ENCODE measurements at places on chromosomes 16 and 17.

GRCh38 chr17:82092094-82092586 lies 5.9 kb downstream of the FASN start:
- DNase-seq: no peak

- DNase-seq: no peak
Observed at GRCh38 chr17:6749519-6749918, 6.3 kb upstream of the XAF1 start.

- no peak for DNase-seq
Observed at GRCh38 chr17:9256751-9257629, 235.7 kb downstream of the NTN1 start.

DNA sequence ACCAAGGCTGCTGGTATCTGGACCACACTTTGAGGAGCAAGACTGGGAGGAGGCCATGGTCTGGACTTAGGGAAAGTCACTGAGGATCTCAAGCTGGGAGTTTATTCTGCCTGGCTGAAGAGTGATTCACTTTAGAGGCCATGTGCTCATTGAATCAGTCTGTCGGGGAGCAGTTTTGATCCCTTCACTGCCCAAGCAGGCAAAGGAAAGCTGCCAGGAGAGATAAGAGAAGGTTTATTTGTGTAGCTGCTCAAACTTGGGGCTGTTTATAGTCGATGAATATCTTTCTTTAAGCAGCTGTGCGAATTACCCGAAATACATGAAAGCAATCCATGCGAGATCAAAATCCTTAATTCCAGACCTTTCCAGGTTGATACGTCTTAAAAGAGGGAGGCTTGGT lies 544.4 kb upstream of the EEF2KMT start:
- DNase-seq: no peak

GRCh38 chr16:6446370-6446769 lies 886.3 kb upstream of the RBFOX1 start:
- no peak for DNase-seq

- DNase-seq: no peak
Observed at GRCh38 chr17:19384723-19385391, 2.1 kb downstream of the MFAP4 start.

DNA sequence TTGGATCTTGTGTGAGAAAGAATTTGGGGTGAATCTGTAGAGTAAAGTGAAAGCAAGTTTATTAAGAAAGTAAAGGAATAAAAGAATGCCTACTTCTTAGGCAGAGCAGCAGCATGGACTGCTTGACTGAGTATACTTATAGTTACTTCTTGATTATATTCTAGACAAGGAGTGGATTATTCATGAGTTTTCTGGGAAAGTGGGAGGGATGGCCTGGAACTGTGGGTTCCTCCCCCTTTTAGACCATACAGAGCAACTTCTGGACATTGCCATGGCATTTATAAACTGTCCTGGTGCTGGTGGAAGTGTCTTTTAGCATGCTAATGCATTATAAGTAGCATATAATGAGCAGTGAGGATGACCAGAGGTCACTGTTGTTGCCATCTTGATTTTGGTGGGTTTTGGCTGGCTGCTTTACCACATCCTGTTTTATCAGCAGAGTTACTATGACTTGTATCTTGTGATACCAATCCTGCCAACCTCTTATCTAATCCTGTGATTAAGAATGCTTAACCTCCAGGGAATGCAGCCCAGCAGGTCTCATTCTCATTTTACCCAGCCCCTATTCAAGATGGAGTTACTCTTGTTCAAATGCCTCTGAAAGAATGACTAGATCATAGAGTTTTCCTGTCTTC lies 58.7 kb downstream of the HSD17B2 start:
- DNase-seq: no peak

DNA sequence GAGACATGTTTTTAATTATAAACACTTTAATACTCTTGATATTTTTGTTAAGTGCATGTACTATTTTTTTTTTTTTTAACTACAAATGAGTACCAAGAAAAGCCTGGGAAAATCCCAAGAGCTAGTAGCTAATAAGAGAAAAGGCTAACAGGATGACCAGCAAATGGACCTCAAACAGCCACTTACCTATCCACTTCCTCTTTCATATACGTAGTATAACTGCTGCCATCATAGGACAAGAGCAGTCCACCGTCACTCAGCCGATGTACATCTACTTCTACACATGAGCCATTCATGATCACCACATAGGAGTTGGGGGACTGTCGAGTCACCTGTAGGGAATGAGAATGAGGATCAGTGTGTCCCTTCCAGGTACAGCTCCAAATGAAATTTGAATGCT lies 128.0 kb upstream of the C17orf78 start:
- DNase-seq: no peak

- DNase-seq: no peak
Observed at GRCh38 chr17:413016-413350, 60.4 kb upstream of the RPH3AL start.

DNA sequence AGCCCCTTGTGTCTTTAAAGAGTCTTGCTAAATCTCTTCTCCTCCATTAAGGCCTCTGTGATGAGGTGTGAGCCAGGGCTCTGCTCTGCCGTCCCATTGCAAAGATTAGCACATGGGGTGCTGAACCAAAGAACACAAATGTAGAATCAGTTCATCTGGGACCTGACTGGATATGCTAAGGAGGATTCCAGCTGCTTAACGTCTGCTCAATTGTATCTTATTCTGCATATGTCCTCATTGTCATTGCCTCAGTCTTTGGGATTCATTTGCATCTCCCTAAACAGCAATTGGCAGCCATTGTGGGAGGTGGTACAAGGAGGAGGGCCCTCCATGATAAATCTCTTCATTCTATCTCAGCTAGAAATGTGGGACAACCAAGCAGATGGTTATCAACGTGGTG lies 106.3 kb upstream of the ADAMTS18 start:
- no peak for DNase-seq

DNA sequence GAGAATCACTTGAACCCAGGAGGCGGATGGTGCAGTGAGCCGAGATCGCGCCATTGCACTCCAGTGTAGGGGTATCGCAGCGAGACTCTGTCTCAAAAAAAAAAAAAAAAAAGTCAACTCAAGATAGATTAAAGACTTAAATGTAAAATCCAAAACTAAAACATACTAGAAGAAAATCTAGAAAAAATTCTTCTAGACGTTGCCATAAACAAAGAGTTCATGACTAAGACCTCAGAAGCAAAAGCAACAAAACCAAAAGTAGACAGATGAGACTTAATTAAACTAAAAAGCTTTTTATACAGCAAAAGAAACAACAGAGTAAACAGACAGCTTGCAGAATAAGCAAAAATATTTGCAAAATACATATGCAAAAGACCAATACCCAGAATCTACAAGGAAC lies 61.2 kb upstream of the ABCC11 start:
- no peak for DNase-seq

DNA sequence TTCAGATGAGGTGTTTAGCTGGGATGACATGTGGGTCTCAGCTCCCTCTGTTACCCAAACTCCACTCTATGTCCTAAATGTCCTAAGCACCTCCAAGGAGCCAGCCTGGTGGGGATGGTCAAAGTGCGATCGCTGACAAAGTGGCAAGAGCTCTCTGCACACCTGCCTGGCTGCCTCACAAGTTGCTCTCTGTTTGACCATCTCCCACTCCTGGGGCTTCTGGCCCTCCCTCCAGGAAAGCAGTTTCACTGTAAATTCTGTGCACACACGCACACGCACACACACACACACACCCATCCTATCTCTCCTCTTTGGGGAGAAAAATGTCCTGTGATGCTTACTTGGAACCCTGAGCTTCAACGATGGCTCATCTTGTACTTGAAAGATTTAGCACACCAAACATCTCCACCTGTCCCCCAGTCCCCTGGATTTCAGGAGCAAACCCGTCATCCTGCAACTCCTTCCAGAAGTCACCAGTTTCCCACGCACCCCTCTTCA lies 1.7 kb downstream of the PITPNA start:
- DNase-seq: no peak

DNA sequence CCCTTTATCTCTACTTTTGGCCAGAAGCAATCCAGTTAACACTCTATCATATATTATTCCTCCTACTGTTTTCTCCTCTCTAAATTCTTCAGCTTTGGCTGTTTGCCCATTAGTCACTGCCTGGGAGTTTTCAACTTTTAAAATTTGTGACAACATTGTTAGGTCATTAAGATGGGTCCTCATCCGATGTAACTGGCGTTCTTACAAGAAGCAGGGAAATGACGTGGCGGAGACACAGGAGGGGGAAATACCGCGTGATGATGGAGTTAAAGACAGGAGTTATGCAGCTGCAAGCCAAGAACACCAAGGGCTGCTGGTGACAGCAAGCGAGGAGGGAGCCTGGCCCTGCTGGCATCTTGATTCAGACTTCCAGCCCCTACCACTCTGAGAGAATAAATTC lies 34.8 kb upstream of the CPHXL start:
- no peak for DNase-seq

- no peak for DNase-seq
Observed at GRCh38 chr16:72442385-72443158, 270.6 kb upstream of the PMFBP1 start.

DNA sequence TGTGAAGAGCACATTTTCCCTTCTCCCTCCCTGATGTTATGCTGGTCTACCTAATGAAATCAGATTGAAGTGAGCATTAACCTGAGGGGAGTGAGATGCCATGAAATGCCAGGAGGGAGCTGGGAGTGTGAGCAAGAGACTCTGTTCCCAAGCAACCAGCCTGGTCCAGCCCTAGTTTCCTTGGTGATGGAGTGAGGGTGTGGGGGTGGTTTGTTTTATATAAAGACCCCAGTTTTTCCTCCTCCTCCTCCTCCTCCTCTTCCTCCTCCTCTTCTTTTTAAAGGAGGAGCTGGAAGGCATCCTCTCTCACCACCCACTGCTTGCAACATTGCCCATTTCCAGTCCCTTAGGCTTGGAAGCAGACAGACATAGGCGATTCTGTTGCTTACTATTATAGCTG lies 97.1 kb downstream of the DNAH3 start:
- DNase-seq: no peak

DNA sequence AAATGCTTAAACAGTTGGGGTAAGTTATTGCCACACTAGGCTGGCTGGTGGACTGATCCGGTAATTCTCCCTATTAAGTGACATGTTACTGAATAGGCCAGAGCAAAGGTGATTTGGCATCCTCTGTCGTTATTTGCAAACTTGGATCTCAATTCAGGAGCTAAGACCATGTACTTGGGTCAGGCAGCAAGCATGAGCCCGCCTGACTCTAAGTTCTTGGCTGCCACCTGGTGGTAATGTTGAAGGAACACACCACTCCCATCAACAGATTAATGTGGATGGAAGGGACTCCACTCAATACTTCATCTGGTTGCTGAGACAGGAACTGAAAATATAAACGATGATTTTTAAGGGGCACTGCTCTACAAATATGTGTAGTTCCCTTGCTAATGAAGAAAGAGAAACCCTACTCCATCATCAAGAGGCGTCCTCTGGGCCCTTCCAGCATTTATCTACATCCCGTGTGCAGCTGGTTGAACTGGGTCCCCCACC lies 70.8 kb downstream of the EMP2 start:
- DNase-seq: peak; percentile 62

GRCh38 chr17:18917506-18918032 lies 34.4 kb upstream of the SLC5A10 start:
- no peak for DNase-seq

- DNase-seq: no peak
Observed at GRCh38 chr16:65314627-65315008, 192.8 kb upstream of the CDH11 start.

DNA sequence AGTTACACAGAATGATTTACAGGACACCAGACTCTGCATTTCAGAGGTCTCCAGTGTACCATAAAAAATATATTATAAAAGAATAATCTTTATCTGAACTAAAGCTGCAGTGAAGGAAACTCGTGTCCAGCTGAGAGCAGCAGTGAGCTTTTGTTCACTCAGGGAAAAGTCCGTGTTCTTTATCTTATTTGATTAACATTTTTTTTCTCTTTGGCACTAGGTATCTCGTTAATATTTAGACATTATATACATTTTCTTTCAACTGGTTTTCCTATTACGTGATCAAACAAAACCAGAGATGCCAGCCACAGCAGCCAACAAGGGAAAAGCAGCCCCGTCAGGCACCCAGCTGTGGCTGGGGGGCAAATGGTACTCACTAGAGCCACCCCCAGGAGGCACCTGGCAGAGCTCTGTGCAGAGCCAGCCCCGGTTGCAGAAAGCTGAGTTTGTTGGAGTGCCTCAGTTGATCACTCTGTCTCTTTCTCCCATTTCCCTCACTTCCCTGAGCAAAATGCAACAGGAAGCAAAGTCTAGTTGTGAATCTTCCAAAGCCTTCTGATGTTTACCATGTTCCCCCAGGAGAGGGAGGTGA lies 1.1 kb upstream of the HS3ST4 start:
- no peak for DNase-seq

DNA sequence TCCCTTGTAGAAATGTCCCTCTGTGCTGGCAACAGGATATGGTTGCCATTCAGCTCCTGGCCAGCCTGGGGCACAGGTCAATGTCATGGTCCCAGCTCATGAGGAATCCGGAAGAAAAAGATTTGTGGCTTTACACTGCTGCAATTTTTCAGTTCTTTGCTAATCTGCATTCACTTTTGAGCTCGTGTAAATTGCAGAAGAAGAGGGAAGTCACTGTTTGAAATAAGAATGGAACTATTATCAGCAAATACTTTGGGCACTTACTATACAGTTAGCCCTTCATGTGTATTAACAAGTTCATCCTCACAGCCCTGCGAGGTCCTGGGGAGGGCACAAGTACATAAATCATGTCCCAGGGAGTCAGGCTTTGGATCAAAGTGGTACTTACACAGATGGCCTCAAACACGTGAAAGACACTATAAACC lies 14.2 kb downstream of the SLC47A2 start:
- no peak for DNase-seq

DNA sequence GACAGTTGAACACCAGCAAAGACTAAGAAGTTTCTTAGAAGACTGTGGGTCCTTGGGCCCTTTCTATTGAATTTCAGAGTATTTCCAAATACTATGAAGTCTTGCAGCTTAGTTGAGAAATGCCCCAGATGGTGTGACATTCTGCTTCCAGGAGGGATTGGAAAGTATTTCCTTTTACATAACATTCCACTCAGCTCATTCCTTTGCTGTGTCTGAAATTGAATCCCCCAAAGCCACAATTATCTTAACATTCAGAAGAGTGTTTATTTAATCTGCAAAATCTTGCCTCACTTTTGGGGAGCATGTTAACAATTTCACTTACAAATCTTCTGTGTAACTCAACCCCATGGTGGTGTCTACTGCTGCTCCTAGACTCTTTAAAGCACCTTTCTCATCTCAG lies 307.7 kb downstream of the WWOX start:
- no peak for DNase-seq

GRCh38 chr16:88927010-88927409 lies 50.0 kb downstream of the CBFA2T3 start:
- no peak for DNase-seq

- DNase-seq: no peak
Observed at GRCh38 chr17:77197115-77197514, 56.3 kb downstream of the SEC14L1 start.
